Esophagus squamous epithelium (tissue), 5 donors: ENCODE measurements at places on chromosomes 1 and 21.

DNA sequence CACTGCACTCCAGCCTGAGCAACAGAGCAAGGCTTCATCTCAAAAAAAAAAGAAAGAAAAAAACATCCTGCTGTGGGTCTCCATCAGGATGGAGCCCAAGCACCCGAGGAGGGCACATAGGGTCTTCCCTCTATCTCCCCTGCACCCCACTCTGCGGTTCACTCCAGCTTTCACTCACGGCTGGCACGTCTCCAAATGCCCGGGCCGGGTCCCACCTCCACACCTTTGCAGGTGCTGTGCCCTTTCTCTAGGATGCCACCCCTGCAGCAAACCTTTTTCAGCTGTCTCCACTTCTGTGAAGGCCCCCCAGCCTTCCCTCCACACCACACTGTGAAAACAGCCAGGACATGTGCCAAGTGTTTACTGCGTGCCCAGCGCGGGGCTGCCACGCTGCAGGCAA lies 22.4 kb upstream of the DDOST start:
- DNase-seq: no peak

GRCh38 chr1:225651376-225651871 lies 1.5 kb downstream of the ENAH start:
- DNase-seq: no peak

GRCh38 chr1:216742625-216743024 lies 19.4 kb upstream of the ESRRG start:
- DNase-seq: no peak

GRCh38 chr1:219385787-219386427 lies 212.2 kb downstream of the LYPLAL1 start:
- DNase-seq: no peak

DNA sequence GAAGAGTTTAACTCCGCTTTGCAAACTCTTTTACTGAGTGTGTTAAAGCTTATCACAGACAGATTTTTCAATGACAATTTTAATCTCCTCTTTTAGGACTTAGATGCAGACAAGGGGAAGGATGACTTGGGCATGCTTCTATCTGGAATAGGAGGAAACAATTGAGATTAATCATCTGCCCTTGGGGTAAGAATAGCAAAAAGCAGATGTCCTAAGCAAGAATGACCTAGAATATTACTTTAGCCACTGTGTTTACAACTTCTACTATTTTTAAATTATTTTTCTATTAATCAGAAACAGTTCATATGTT lies 569.0 kb upstream of the ADGRL2 start:
- no peak for DNase-seq

GRCh38 chr1:104029456-104029970 lies 279.8 kb downstream of the AMY1C start:
- no peak for DNase-seq

DNA sequence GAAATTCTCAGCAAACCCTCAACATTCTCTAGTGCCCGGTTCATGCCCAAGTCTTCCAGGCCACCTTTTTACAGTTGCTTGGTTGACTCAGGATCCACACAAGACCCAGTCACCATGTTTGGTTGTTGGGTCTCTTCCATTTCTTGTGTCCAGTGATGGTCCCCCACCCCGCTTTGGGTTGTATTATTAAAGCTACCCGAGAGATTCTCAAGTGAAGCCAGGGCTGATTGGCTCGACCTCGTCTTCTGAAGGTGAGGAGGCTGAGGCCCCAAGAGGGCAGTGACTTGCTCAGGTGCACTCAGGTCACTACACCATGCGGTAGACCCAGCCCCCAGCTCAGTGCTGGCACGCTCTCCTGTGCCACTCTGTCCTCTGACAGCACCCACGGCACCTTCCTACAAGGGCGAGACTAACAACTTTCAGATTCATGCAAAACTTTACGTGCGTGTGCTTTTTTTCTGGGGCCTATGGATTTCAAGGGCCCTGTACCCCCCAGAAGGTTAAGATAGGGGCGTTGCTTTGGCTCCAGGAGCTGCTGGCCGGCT lies 50.3 kb downstream of the CAPN9 start:
- DNase-seq: no peak

DNA sequence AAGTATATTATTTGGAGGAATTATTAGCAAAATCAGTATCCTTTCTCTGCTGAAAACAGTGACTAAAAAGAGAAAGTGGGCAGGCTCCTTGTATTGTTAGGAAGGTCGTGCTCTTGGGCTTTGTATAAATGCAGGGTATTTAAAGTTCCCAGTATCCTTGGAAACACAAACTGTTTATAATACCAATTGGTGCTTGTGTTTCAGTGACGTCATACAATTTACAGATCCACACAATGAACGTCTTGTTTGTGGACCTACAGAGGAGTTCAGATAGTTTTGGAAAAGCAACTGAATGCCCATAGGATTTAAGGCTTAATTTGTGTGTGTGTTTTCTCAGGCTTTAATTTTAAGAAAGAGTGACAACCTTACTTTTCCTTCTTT lies 168.2 kb downstream of the RASAL2 start:
- no peak for DNase-seq

DNA sequence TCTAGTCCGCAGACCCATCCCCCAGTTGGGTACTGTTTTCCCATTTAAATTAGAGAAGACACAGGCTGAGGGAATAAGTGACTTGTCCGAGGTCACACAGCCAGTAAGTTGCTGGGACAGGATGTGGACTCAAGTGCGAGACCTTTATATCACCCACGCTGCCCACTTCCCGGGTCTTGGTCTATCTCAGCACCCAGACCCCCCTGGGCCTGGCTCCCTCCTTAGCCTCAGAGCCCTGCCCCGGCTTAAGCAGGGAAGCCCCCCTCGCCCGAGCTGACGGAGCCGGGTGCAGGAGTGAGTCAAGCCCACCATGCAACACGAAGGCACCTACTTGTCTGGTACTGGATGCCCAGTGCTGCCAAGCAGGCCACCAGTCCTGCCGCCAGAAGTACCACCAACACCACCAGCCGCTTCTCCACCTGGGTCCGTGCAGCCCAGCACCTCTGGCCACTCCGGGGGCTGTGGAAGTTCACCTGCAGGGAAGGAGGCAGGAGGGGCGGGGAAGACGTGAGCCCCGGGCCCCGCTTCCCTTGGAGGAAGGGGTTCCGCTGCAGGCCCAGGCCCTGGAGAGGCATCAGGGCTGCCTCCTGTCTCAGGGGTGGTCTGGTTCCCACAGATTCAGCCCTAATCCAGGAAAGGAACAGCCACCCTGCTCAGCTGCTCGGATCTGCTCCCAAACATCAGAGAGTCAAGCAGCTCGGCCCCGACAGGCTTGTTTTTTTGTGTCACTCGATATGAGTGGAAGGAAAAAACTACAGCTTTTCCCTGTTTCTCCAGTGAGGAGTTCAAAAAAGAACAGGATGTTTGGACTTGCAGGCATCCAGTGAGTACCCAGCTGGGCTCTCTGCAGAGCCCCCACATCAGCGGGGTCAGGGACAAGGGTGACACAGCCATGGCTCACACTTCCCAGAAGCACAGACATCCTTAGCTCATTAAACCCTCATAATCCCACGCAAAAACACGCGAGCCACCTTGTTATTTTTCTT lies 11.1 kb downstream of the ECE1 start:
- DNase-seq: no peak

GRCh38 chr1:95146637-95147036 lies 29.5 kb downstream of the TLCD4 start:
- no peak for DNase-seq

DNA sequence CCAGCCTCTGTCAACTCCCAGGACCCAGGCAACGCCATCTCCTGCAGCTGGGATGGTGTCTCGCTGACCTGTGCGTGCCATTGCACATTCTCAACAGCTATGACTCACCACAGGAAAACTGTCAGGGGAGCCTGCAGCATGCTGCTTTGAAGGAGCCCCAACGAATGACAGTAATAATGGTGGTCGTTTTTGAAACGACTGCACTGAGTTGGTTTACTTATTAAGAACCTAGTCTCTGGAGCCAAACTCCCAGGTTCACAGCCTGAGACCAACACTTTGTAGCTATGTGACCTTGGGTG lies 21.6 kb downstream of the TCEA3 start:
- no peak for DNase-seq

GRCh38 chr1:117466761-117467160 lies 99.5 kb downstream of the MAN1A2 start:
- no peak for DNase-seq

GRCh38 chr1:220521778-220522177 lies 6.2 kb upstream of the MARK1 start:
- DNase-seq: no peak

- no peak for DNase-seq
These were observed 180.9 kb downstream of the PCP4 start for GRCh38 chr21:40047993-40048730.

DNA sequence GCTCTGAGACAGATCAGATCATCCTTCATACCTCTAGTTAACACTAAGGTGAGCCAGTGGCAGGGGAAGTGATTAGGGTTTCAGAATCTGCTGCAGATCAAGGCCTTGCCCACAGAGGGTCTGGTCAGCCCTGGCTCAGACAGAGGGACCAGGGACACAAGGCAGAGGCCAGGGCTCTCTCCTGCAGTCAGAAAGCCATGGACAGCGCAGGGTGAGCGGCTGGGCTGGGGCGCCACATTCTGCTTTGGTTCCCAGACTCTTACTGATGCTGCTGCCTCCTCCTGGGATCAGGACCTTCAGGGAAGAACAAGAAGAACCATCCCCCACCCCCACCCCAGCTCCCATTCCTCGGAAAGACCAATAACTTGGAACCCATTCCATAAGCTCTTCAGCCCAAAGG lies 43.1 kb downstream of the GPR161 start:
- no peak for DNase-seq

GRCh38 chr1:100354971-100355394 lies 2.7 kb downstream of the CDC14A start:
- DNase-seq: no peak

DNA sequence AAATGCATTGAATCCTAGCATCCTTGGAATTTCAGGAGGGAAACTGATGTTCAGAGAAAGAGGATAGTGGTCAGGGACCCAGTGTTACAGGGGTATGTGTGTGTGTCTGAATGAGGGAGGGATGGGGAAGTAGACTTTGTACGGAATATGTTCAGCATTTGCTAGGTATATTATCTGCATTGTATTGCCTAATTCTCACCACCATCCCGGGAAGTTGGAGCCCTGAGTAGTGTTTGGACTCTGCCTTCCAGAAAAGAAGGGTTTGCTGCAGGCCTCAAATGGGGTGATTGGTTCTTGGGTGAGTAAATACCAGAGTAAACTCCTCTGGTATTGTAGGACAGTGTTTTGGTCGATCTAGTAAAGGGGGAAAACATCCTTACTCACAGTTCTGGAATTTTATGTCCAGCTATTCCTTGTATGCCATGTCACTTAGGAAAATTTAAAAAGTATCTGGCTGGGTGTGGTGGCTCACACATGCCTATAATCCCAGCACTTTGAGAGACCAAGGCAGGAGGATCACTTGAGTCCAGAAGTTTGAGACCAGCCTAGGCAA lies 7.1 kb upstream of the ZNF496 start:
- no peak for DNase-seq

GRCh38 chr1:211520641-211521040 lies 28.7 kb upstream of the RD3 start:
- DNase-seq: no peak

- DNase-seq: no peak
These were observed 265.9 kb upstream of the C1orf105 start for GRCh38 chr1:172154551-172154950.

DNA sequence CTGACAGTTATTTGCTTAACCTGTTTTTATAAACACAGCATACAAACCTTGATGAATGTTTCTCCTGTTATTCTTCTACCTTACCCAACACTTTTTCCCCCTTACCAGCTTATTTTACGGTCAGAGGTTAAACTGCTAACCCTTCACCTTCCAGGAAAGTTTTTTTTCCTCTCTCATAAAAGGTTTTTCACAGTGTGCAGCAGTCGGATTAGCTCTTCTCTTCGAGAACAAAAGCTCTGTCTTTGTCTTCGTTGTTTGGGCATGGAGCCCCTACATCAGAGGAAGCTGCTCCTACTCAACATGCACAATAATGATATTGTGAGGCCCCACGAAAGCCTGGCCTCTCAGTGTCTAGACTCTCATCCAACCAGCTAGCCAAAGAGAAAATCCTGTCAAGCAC lies 42.0 kb downstream of the DENND1B start:
- DNase-seq: no peak
